Breast epithelium (tissue), 4 donors: ENCODE measurements at places on chromosomes 16 and 17.

- peak; percentile 83 for DNase-seq
Measured at GRCh38 chr16:48623304-48624016, 13.5 kb upstream of the N4BP1 start.

DNA sequence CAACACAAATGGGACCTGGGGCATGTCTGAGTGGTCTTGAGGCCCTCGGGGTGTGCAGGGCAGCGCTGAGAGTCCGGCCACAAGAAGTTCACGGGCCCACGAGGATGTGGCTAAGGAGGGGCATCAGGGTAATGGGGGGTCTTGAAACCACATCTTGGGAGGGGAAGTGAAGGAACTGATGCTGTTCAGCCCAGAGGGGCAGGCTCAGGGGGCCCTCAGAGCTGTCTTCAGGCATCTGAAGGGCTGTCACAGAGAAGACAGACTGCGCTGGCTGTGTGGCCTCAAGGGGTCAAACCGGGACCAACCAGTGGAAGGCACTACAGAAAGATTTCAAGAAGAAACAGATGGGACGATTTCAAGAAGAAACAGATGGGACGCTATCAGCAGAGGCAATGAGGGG, 45.1 kb downstream of the ZNF423 start:
- no peak for DNase-seq

- no peak for DNase-seq
Measured at GRCh38 chr17:5115673-5116651, at the start of gene USP6. TSS of gene USP6 (plus strand) at chr17:5116032. CDS start at chr17:5130368, 14,336 bp downstream.

GRCh38 chr16:76654088-76654820, 377.1 kb downstream of the CNTNAP4 start:
- DNase-seq, result no peak

GRCh38 chr16:79355600-79356358, 244.8 kb downstream of the MAF start:
- DNase-seq, result no peak

DNA sequence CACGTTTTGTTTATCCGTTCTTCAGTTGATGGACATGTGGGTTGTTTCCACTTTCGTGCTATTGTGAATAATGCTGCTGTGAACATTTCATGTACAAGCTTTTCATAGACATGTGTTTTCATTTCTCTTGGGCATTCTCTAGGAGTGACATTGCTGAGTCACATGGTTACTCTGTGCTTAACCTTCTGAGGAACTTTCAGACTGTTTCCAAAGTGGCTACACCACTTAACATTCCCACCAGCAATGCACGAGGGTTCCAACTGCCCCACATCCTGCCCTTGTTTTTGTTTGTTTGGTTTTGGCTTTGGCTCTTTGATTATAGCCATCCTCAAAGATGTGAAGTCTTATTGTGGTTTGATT, 14.2 kb upstream of the PEMT start:
- DNase-seq, result no peak

DNA sequence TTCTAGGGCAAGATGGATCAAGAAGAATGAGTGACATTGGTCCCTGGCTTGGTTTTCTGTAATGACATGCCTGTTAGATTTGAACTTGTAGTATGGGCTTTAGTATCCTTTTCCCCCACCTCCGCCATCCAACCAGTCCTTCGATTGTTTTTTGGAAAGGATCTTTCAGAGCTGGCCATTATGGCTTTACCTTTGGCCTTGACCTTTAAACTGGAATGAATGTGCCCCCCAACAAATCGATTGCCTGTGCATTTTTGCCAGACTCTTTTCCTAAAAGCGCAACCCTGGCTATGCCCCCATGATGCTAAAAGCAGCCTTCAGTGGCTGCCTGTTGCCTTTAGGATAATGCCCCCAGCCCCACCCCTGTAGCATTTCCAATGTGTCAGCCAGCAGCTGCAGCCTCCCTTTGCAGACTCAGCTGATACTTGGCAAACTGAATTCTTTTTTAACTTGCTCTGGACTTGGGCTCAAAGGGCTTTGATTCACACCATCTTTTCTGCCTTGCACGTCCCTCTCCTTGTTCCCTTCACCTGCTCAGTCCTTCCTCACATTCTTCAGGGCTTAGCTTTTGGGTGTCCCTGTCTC, 4.0 kb downstream of the GPRC5C start:
- DNase-seq, result no peak

GRCh38 chr17:51228161-51228560, 31.7 kb downstream of the MBTD1 start:
- DNase-seq, result no peak

GRCh38 chr17:39306509-39307212, 80.9 kb upstream of the STAC2 start:
- DNase-seq, result no peak

DNA sequence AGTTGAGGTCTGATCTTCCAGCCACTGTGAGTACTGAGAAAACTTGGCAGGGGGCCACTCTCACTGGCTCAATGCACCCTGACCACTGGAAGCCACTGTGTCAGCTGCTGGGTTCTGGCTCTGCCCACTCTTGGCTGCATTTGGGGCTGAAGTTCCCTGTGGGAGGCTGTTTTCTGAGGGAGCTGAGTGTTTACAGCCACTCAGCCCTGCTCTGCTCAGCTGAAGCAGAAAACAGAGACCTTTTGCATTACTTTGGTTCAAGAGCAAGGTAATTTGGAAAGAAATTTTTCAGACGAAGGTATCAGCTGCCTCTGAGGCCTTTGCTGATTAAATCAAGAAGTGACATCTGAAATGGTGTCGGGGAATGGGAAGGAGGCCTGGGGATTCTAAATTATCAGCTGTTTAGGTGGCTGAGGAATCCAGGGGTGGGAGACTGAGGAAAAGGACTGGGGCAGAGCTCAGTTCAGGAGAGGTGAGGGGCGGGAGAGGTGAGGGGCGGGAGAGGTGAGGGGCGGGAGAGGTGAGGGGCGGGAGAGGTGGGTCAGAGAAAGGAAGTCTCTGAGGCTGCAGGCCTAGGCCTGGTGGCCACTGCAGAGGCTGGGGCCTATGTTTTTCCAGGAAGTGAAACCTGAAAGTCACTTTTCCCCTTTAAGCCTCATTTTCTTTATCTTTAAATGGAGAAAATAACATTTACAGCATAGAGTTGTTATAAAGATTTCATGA, at the start of gene ACSM5:
TSS of gene ACSM5 (plus strand) at position 137 of the 723 bp plus-strand sequence. CDS start 1,951 bp downstream, outside the sequence.
- DNase-seq, result no peak

- no peak for DNase-seq
Measured at GRCh38 chr16:3857189-3858043, 23.1 kb downstream of the CREBBP start.
